T-helper 9 cell (primary cell): ENCODE measurements at places on chromosomes 1 and 21.

GRCh38 chr1:3942416-3943122 is 42.5 kb upstream of the C1orf174 start:
- DNase-seq, result no peak

GRCh38 chr1:31122101-31122735 is 56.7 kb upstream of the PUM1 start:
- DNase-seq, result no peak

DNA sequence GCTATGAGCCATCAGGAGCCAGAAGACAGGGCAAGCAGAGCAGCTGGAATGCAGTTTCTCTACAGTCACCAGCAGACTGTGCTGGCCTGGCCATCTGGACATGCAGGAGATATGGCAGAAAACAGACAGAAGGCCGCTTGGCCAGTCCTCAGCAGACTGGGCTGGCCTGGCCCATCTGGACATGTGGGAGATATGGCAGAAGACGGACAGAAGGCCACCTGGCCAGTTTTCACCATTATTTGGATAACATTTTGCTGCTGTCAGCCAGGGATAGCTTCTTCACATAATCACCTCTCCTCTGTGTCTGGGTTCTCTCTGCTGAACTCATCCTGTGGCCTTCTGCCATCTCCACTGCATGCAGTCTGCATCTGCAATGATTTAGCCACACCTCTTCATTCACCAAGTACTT is 25.0 kb upstream of the CACYBP start:
- no peak for DNase-seq

- no peak for DNase-seq
These were observed 437.7 kb downstream of the GPATCH2 start for GRCh38 chr1:217193151-217193550.

DNA sequence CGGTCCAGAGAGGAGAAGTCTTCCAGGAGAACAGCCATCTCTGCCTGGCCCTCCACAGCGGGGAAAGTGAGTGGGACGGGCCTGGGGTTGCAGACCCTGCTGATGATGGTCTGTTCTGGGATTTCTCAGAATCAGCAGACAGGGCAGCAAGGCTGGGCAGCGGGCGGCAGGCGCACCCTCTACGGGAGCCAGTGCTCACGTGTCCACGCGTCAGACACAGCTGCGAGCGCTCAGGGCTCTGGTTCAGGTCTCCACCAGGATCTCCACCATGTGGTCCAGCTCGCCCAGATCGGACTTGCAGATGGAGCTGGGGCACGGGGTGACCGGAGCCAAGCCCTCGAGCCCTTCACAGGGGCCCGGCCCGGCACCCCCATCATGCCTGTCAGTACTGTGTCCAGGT is 5.5 kb downstream of the CLCA4 start:
- no peak for DNase-seq

GRCh38 chr21:41112740-41113692 is 54.9 kb upstream of the BACE2 start:
- DNase-seq, result no peak

DNA sequence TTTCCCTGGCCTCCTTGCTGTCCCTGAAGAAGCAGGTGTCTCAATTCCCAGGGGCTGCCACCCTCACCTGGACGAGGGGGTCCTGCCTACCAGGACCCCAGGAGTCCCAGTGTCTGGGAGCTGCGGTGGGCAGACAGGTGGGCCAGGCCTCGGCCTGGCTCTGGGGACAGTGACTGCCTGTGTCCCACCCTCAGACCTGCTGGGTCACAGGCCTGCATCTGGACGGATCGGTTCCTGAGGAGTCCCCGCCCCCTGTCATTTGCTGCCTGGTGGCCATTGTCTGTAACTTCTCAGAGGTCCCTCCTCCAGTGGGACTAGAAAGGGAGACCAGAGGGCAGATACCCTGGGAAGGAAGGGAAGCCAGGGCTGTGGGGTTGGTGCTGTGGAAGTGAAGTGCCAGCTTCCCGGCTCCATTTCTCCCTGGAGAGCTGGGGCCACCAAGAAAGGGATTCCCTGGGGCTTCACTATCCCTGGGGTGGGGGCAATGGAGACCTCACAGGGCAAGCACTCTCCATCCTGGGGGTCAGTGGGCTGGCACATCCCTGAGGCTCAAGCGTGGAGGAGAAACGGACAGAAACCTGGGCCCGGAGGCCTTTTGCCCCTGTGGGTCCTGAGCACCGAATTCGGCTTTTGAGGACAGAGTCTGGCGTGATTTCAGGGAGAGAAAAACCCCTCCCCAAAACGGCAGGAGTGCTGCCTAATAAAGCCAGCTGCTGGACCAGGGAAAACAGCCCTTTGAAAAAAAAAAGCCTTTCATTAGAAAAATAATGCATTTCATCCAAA is 157.3 kb downstream of the PEX14 start:
- DNase-seq, result no peak

GRCh38 chr1:246139745-246140182 is 367.3 kb downstream of the SMYD3 start:
- no peak for DNase-seq

GRCh38 chr1:154350383-154350782 is 25.1 kb downstream of the ATP8B2 start:
- no peak for DNase-seq

GRCh38 chr1:33524586-33524985 is 52.1 kb downstream of the ZSCAN20 start:
- DNase-seq, result no peak

- no peak for DNase-seq
These were observed 2.4 kb downstream of the TP73 start for GRCh38 chr1:3654549-3655281.

- DNase-seq, result no peak
These were observed 119.8 kb upstream of the ZBTB40 start for GRCh38 chr1:22331618-22332423.

GRCh38 chr1:117656202-117656641 is 50.4 kb downstream of the TENT5C start:
- DNase-seq, result peak; percentile 72

DNA sequence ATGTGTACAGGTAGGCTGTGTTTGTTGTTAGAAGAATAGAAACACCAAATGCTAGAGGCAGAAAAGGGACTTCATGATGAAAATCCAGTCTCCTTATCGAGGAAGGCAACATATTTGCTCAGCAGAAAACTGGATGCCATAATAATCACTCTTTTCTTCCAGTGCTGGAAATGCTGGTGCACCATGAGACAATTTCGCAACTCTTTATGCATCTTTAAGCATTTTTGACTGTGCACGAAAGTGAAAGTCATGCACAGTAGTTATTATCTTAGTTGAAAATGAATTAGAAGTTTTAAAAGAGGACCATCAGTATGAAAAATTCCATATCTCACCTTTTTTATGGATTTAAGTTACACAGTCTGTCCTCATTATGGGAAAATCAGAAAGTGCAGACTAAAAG is 29.1 kb downstream of the SMYD2 start:
- no peak for DNase-seq

DNA sequence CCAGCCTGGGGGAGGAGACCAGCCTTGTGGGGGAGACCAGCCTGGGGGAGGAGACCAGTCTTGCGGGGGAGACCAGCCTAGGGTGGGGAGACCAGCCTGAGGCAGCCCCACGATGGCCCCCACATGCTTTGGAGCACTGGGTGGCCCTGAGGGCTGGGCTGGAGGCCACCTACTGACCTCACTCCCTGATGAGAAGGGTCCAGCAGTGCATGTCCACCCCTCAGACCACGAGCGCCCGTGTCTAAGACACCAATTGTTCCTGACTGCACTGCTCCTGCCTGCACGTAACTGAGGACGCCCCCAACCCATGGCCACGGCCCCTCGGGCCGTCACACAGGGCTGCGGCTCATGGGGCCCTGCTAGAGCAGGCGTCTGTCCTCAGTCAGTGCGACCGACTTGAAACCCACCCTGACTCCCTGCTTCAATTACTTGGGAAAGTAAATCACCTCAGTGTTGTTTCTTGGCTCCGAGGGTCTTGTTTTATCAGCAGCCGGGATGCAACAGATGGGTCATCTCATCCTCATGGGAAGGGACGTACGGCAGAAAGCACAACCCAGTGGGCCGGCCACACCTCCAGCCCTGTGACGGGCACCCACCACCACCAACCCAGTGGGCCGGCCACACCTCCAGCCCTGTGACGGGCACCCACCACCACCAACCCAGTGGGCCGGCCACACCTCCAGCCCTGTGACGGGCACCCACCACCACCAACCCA is at the start of gene SPATC1L:
Gene SPATC1L, minus strand, starts transcription at position 550 of the 715 bp plus-strand sequence. CDS start 1,643 bp downstream, outside the sequence.
- DNase-seq, result no peak
